Islet precursor cell (in vitro differentiated cells): ENCODE measurements at places on chromosomes 6 and 20.

DNA sequence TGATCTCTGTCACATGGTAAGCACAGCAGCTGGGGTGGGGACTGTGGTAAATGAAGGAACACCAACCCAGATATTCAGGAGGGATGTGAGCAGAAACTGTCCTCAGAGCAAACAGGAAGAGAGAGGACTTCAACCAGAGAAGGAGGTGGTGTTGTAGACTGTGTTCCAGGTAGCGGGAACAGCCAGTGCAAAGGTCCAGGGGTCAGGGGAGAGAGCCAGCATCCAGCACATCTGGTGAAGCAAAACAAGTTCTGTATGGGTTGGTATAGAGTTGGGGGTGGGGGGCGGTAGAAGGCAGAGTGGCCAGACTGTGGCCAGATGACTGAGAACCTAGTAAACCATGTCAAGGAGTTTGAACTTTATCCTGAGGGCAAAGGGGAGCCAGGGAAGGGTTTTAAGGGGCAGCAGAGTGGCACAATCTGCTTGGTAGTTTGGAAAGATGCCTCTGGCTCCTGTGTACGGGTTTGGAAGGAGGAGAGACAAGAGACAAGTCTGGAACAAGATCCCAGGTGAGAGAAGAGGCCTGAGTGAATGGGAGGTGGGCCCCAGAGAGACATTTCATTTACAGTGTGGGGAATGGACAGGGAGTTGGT, 27.8 kb upstream of the TTPAL start:
- DNase-seq: no peak

DNA sequence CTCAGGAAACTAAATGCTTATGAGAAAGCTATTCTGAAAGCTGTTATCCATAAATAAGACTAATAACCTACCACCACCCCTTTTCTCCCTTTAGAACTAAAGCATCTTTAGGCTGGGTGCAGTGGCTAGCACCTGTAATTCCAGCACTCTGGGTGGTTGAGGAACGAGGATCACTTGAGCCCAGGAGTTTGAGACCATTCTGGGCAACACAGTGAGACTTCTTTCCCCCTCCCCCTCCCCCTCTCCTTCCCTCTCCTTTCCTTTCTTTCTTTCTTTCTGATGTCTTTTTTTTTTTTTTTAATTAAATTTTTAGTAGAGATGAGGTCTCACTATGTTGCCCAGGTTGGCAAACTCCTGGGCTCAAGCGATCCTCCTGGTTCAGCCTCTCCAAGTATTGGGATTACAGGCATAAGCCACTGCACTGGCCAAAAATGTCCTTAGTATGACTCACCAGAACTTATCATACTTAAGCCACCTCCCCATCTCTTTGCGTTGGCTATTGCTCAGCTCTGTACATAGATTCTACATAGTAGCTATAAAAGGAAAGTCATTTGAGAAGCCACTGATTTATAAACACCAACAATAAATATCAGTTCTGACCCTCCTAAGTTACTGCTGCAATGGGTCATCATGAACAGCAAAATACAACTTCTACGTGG, 54.8 kb upstream of the SPDEF start:
- DNase-seq: no peak

- DNase-seq: no peak
These were observed 171.1 kb upstream of the SPTLC3 start for GRCh38 chr20:12837646-12838045.

DNA sequence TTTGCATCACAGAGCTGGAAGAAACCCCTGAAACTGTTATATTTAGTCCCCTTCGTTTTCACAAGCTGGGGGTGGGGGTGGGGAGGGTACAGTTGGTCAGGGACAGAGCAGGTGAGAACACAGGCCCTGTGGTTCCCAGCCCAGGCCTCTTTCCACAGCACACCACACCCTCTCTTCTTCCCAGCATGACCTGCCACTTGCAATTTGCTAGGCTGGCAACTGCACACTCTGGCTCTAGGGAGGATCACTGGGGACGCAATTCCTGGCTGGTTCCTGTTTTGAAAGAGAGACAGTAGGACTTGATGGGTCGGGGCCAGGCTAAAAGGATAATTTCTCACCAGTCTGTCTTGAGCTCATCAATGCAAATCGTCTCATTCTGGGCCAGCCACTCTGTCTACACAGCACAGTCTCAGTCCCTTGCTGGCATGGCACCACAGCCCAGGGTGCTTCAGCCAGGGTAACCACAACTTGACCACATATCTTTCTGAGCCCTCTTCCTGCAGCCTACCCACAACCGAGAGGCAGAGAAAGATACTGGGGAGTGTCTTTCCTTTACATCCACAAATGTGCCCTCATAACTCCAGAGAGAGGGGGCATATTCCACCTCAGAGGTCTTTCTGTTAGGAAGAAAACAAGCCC, 41.7 kb upstream of the EMILIN3 start:
- no peak for DNase-seq

- no peak for DNase-seq
These were observed 243.5 kb downstream of the GMPR start for GRCh38 chr6:16481697-16482399.

GRCh38 chr6:82006027-82006738, 241.4 kb downstream of the IBTK start:
- peak; percentile 61 for DNase-seq

- no peak for DNase-seq
These were observed 23.4 kb downstream of the SIRPA start for GRCh38 chr20:1918491-1919165.

GRCh38 chr6:136846046-136846445, 23.7 kb downstream of the PEX7 start:
- DNase-seq: no peak

GRCh38 chr20:33068251-33068939, 11.0 kb upstream of the BPIFB4 start:
- no peak for DNase-seq

DNA sequence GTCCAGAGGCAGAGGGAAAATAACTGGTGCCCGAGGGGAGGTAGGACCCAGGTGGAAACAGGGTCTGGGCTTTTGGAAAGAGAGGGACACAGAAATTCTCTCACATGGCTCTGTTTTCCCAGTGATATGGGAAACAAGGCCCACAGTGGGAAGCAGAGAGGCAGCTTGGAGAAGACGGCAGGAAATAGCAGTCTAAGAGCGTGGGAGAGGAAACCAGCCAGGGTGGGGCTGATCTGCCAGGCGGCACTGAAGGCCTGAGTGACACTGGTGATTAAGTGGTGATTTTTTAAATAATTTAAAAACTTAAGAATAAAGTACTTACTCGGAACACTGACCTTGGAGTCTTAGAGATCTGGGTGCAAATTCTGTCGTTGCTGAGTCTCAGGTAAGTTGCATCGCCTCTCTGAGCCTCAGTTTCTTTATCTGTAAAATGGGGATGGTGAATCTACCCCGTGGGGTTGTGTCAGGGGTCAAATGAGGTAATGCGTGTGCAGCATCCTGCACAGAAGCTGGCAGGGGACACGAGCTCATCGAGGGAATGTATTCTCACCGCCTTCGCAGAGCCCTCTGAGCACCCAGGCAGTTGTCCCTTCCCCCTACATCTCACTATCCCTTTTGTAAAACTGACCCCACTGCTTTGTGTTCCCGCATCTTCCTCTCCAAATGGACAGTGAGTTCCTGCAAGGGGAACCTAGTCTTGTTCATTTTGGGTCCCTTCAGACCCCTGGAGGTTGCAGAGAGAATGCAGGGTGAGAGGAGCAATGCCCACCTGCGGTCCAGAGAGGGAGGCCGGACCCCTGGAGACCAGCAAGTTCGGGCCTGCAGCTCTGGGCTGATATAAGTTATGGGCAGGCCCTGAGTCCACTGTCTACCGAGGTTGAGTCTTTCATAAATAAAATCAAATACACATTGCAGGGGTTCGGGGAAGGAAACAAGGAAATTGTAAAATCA, 228.6 kb upstream of the PMEPA1 start:
- no peak for DNase-seq

DNA sequence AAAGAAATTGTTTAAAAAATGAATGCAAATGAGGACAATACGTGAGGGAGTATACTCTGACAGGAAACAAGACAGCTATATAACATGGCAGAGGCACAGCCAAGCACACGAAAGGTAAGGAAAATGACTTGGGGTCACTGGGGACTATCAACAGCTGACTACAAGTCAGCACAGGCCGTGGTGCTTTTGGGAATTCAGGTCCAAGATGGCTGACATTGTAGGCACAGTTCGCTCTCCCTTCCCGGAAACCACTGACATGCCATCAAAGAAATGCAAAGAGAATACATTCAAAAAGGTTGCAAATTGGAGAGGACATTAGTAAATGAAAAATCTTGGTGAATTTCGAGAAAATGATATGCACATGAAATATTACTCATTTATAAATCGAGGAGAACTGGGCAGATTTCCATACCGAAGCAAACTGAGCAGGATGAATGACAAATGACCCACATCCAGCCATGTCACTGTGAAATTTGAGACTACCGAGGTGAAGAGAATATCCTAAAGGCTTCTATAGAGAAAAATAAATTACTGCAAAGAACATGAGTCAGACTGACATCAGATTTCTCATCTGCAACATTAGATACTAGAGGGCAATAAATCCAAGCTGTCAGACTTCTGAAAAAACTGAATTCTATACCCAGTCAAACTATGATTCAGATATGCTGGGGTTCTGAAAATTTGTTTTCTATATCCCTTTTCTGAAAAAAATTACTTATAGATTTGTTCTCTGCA, 391.1 kb downstream of the BTBD9 start:
- DNase-seq: no peak

GRCh38 chr6:135382182-135382628, 115.3 kb downstream of the AHI1 start:
- no peak for DNase-seq

GRCh38 chr6:39867592-39867991, 66.7 kb downstream of the MOCS1 start:
- DNase-seq: no peak

DNA sequence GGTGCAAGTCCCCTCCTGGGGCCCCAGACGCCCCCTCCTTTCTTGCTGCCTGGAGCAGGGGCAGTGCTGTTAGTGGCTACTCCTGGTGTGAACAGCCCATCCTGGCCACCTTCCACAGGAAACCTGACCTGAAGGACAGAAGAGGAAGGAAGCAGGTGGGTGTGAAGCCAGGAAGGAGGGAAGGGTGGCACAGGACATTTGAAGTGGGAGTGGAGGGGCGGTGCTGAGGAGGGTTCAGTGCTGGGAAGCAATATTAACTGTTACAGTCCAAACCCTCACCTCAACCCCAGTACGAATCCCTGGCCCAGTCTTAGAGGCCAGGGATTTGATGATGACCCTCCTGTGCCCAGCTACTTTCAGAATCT, 766 bp downstream of the PRICKLE4 start:
- DNase-seq: no peak

DNA sequence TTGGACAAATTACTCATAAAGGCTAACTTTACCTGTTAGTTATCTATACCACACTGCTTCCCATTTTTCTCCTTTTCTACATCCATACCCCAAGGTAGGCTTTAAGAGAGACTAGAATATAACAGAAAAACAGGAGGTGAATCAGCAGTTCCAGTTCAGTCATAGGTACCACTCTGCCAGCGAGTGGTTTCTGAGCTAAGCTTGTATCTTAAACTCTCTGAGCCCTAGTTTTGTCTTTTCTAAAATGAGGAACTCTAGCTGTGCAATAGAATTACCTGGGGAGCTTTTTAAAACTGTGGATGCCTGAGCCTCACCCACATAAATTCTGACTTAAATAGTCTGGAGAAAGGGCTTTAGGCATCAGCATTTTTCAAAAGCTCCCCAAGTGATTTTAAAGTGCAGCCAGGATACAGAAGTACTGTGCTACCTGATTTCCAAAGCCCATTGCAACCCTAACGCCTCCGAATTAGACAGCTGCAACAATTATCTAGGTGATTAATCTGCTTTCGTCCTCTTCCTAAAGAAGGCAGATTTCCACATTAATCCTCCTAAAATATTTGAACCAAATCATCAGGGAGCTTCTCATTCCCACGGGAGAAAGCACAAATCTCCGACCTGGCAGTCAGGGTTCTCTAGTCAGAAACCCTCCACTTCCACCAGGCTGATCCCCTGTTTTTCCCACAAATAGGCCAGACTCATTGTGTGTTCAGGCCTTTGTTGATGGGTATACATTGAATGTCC, 37.4 kb upstream of the RPL7L1 start:
- DNase-seq: no peak

DNA sequence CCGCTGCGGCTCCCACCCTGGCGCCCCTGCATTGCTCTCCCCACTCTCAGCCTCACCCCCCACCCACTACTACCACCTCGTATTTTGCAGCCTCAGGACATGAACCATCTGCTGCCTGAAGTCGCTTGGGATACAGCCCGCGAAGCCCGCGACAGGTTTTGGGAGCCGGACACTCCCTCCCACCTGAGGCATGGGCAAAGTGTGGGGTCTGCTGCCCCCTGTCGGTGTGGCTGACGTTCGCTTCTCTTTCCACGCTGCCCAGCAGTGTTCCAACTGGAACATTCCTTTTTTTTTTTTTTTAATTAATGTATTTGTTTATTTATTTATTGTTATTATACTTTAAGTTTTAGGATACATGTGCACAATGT, 15.3 kb upstream of the LPA start:
- peak; percentile 56 for DNase-seq

GRCh38 chr6:44309092-44309491, 4.1 kb downstream of the AARS2 start:
- DNase-seq: no peak

GRCh38 chr6:118860880-118861279, 33.1 kb upstream of the ASF1A start:
- DNase-seq: no peak

DNA sequence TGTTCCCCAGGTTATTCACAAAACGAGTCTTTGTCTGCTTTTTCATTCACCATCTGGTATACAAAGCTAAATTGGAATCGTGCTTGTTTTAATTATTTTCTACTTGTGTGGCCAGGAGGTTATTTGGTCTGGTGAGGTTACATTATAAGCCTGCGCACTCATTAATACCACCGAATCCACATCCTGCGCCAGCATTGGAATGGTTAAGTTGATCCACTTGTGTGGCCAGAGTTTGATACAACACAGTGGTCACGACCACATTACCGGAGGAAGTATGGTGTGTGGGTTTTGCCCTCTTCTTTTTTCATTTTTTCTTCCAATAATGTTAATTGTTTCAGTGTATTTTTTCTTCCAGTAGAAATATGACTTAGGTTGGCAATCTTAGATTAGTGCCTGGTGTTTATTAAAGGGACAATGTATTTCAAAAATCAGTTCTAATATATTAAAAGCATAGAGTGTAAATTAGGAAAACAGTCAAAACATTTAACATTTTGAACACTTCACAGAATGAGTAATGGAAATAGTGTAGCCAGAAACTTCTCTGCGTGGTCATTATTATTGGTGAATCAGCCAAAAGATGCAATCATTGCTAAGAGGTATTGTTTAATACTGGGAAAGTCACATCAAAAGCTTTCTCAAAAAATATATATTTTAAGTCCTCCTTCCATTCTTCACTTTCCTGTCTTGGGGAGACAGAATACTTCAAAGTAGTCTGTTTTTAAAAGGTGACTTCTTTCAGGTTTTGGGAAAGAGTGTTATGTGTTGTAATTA, 84.5 kb downstream of the JARID2 start:
- DNase-seq: no peak
